ENCODE measurements at places on chromosomes 3 and 15.

DNA sequence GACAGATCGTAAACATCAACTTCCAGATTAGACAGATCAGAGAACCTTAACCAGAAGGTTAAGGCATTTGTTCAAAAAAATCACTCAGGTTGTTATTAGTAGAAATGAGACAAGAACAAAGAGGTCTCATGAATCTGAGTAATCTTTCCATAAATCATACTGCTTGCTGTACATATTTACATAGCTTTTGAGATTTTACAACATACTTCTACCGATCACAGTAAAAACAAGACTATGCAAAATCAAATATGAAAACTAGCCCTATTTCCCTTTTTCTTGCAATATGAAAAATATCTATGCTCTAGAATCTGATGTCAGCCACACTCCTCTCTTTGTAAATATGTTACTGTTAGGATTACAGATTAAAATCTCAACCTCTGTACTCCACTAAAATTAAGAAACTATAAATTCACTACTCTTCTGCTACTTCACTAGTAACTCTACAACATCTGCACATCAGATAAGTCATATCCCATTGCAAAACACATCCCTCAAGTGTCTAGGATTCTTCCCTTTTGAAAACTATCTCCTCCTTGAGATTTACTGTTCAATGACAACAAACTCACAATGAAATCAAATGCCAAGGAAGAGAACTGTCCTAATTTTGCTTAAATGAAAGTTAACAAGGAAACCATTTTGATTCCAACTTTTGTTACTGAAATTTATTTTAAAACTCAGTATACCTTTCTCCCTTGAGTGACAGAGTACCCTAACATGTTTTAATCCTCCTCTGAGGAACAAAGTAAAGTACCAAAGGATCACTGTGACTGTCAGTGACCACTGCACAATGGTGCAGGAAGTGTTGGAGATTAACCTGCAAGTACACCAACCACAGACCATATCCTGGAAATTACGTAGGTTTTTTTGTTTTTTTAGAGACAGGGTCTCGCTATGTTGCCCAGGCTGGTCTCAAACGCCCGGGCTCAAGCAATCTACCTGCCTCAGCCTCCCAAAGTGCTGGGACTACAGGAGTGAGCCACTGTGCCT is 12.8 kb downstream of the DCUN1D1 start:
- DNase-seq, result no peak

- DNase-seq, result no peak
Observed at GRCh38 chr3:177510693-177511216, 313.5 kb upstream of the TBL1XR1 start.

DNA sequence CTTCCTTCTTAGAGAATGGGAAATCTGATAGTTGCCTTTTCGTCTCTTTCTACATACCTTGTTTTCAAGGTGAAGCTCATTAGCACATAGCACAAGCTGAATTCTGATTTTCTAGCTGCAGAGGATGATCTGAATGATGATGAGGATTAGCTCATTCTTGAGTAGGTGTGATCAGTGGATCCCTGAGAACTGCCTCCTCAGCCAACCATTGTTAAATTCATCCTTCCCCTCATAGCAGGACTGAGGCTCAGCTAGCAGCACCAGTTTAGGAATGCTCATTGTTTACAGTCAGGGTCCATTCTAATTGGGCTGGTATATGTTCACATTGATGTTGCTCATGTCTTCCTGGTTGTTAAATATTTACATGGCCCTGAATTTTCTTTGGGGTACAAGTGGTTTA is 299.9 kb upstream of the MME start:
- DNase-seq, result no peak

DNA sequence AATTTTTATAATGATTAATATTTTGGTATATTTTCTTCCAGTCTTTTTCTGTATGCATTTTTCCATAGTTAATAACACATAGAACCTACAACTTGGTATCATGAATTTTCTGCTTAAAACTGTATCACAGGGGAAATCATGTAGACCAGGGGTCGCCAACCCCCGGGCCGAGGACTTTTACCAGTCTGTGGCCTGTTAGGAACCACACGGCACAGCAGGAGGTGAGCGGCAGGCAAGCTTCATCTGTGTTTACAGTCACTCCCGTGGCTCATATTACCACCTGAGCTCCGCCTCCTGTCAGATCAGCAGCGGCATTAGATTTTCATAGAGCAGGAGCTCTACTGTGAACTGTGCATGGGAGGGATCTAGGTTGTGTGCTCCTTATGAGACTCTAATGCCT is 54.7 kb downstream of the RPL22L1 start:
- no peak for DNase-seq

- no peak for DNase-seq
Observed at GRCh38 chr3:138081371-138082084, 33.9 kb downstream of the DZIP1L start.

GRCh38 chr3:170636400-170636973 is 50.6 kb upstream of the SLC7A14 start:
- no peak for DNase-seq

GRCh38 chr15:62928242-62928999 is 114.1 kb upstream of the TPM1 start:
- DNase-seq, result no peak

- DNase-seq, result peak; percentile 33
Observed at GRCh38 chr3:69082805-69083204, 1.9 kb upstream of the ARL6IP5 start.

DNA sequence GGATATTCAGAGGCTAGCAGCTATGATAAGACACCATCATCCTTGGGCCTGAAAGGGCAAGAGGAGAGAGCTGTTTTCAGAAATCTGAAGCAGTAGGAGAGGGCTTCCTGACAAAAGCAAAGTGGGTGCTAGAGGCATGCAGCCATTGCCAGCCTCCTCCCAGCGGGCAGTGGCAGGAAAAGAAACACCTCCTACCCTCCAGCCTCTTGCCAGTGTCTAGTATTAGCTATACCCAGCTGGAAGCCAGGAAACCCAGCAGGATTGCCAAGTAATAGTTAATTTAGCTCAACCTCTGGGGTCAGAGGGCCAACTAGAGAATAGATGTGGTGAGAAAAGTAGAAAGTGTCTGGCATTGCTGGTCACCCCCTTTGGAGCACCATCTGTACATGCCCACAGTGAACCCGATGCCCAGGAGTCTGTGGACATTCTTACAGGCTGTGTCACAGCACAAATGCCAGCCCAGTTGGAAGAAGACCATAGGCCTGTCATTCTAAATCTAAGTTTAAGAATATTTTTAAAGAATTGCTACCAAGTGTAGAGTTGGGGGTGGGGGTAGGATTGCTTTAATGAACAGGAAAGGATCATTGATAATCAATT is 85.3 kb downstream of the HCN4 start:
- DNase-seq, result no peak

DNA sequence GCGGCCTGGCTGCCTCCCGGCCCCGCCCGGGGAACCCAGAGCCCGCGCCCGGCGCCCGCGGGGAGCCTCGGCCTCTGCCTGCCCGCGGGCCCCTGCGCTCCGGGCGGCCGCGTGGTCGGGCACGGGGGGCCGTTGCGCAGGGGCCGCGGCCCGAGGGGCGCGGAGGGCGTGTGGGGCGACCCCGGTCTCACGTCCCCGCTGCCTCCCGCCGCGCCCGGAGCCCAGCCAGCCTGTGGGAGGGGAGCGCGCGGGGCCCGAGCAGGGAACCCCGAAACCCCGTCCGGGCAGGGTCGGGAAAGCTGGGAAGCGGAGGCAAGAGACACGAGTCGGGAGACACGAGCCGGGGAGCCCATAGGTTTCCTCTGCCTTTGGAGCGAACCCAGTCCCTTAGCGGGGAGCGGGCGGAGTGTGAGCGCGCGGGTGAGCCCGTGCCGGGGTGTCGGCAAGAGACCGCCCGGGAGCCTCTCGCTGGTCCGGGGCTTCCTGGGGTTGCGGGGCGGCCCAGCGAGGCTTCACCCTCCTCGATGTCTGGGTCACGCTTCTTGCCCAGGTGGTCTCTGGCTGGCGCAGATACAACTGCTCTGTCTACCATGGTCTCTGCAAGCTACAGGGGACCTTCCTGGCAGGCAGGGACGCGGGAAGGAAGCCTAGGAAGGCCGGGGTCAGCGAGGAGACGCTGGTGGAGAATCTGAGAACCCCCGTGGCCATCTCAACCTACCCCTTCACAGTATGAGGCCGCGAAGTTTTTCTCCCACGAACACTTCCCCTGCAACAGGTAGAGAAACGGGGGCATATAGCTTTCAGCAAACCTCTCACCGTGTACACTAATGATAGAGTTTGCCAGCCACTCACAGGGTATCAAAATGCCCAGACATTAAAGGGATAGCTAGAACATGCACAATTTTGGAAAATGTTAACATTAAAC is 586 bp downstream of the LRRK1 start:
- no peak for DNase-seq

GRCh38 chr3:53668872-53669271 is 174.5 kb downstream of the CACNA1D start:
- no peak for DNase-seq

GRCh38 chr3:129445471-129445870 is 5.4 kb downstream of the IFT122 start:
- no peak for DNase-seq

DNA sequence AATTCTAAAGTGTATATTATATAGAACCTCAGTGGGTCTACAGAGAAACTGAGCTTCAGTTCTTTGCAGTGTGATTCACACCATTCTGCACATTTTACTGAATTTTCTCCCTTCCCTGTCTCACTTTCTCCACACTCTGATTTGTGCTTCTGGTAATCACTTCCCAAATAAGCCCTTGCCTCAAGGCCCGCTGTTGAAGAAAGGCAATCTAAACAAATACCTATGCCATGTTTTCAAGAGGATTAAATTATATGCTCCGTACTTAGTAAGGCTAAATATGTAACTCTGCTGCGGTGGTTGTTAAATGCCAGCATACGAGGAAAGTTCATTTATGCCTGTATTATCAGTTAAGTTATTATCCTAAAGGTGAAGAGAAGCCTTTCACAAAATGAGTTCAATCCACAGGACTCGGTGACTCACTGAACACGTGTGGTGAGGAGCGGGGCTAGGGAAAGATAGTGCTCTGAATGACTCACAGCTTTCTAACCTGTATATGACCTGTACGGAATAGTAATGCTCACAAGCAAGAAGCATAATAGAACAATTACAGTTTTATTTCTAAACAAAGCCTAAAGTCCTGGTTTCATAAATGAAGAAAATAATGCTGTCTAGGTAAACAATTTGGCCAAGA is 25.1 kb downstream of the CNTN6 start:
- DNase-seq, result no peak

- DNase-seq, result no peak
Observed at GRCh38 chr3:37068031-37068430, 74.7 kb downstream of the MLH1 start.

GRCh38 chr3:183871541-183871940 is 13.1 kb downstream of the PARL start:
- no peak for DNase-seq

GRCh38 chr3:16366581-16366980 is 101.6 kb downstream of the OXNAD1 start:
- DNase-seq, result no peak

DNA sequence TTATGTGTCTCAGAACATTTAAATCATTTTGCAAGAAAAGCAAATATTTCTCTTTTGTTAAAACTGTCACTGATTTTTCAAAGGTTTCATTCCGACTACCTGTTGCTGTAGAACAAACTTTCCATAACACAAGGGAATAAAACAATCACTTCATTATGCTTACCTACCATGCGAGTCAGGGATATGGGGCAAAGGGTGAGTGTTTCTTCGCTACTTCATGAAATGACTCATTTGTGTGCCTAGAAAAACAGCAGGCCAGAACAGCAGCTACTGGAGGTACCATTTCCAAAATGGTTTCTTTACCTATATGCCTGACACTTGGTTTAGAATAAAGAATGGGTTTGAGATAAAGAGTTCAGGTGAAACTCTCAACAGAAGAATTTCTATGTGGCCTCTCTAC is 712.5 kb downstream of the PLOD2 start:
- DNase-seq, result no peak

DNA sequence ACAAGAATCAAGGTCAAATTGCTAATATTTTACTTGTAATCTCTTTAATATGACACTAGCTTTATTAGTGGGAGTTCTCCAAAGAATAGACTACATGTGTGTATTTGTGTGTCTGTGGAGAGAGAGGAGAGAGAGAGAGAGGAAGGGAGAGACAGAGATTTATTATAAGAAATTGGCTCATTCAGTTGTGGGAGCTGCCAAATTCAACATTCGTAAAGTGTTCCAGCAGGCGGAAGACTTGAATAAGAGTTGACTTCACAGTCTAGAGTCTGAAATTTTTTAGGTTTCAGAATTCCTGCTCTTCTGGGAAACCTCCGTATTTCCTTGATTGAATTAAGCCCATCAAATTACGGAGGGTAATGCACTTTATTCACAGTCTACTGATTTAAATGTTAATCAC is 4.7 kb upstream of the CLDN1 start:
- DNase-seq, result no peak

DNA sequence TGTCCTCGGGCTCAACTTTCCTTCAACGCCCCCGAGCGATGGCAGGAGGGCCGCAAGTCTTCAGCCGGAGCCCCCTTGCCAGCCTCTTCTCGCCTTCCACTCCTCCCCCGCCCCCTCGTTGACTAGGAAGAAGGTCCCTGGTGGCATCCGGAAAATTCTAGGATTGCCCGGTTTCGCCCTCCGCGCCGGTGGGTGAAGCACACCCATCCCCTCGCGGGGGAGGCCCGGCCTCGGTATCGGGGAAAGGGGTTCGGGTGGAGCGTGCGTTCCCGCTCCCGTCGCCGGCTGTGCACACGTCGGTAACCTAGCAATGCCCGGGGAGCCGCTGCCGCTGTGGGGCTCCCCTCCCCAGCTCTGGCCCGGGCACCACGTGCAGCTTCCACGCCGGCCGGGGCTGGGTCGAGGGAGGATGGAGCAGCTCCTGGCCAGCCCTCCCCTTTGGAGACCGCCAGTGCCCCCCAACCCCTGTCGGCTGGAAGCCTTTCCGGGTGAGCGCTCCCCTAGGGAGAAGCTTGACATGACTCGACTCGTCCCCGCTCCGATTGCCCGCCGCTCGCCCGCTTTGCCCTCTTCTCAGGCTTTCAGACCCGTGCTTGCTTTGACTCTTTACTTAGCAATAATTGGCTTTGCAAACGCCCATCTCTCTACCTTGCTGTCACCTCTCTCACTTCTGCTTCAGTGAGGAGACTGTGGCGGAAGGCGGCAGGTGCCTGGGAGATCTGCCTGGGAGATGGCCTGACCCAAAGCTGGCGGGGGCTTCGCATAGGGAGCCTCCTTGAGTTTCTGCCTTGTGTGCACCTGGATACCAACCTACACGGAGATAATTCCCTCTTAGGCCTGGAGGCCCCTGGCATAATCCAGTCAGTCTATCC is 1.3 kb downstream of the CACNA1D start:
- DNase-seq, result no peak
